ENCODE measurements at places on chromosomes 2 and 18.

- DNase-seq, result no peak
Observed at GRCh38 chr18:23683671-23684070, 5.6 kb upstream of the LAMA3 start.

DNA sequence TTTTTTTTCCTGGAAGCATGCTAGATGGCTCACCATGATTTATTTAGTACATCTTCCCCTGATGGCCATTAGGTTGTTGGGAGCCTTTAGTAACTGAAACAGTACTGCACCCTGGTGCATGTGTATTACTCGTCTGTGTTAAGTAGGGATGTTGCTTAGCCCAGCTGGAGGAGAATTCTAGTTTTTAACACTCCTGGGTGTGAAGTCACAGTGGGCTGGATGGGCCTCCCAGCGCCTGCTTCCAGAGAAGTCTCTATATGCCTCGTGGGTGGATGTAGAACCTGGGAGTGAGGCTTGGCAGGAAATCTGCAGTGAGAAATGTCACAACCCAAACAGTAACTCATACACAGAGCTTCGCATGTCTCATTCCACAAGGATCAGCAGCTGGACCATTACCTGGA lies 28.9 kb upstream of the NT5DC4 start:
- DNase-seq, result no peak

DNA sequence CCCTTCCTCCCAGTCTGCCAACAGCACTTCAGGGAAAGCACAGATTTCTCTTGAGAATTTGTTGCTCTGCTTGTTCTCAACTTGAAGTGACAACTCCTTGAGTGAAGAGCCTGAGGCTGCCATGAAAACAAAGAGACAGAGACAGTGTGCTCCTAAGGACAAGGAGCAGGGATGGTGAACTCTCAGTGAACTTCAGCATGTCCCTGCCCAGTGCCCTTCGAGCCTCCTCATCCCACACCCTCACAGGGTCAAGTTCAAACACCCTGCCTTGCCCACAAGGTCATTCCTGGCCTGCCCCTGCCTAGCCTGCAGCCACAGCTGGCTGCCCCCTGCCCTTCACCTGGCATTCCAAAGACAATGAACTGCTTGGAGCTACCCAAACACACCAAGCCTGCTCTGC lies 343.5 kb upstream of the KLHL29 start:
- no peak for DNase-seq

DNA sequence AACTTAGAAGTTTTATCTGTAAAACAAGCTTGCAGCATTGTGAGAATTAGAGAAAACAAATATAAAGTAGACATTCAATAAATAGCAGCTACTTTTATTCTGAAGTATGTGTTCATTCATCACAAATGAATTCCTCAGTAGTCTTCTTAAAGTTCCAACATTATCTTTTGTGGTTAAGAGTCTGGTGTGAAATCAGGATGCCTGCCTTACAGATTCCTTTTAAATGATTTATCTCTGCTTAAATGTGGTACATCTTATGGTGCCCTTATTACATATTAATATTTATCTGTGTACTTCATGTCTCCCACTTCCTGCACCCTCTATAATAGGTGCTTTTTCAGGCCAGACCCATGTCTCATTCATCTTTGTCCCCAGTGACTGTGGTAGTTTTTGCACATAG lies 595.0 kb downstream of the STK39 start:
- DNase-seq, result no peak

GRCh38 chr2:178863856-178864620 lies 56.8 kb upstream of the TTN start:
- peak; percentile 45 for DNase-seq

- DNase-seq, result no peak
Observed at GRCh38 chr2:42877511-42877910, 85.1 kb upstream of the HAAO start.

DNA sequence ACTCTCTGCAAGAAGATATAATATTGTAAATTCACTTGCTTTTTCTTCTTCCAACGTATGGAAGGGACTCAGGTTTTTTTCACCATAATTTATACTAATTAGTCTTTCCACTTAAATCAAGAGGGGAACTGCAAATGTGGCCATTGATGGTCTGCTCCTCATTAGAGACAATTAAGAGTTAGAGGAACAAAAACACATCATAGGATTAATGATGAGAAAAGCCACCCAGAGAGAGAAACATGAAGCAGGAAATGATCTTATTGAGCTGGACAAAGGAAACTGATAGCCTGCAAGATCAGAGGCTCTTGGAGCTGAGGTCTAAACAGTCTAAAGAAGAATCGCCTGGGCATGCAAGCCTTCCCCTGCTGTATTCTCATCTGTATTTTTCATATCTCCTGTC lies 151.2 kb upstream of the NRP2 start:
- DNase-seq, result no peak
